Stimulated activated CD4-positive, alpha-beta T cell treated with anti-CD3 and anti-CD28 coated beads, Interleukin-15, amount 100 ng/mL, for 48 hours (primary cell): ENCODE measurements at places on chromosomes 11 and 22.

- no peak for DNase-seq
Measured at GRCh38 chr11:4672470-4672869, 25.2 kb downstream of the OR51E2 start.

- no peak for DNase-seq
Measured at GRCh38 chr11:131750692-131751091, 380.3 kb downstream of the NTM start.

DNA sequence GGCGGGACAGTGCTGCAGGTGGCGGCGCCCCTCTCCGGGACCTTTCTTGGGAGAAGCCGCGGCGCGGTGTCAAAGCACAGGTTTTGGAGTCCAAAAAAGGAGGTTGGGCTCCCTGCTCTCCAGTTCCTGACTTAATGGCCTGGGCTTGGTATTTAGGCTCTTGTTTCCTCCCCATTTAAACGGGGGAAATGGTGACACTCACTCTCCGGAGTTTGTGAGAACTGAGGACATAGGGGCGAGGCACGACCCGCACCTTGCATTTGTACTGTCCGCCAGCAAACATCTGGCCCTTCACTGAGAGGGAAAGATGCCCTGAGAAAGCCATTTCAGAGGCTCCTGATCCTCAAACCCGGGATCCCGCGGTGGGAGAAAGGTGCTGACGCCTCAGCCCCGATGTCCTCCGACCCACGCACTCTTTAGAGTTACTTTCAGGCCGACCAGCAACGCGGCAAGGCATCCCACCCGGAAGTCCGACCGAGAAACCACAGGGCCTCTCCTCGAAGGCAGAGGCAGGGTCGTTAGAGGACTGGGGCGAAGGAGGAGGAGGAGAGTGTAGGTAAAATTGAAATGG is 2.9 kb upstream of the WDR74 start:
- DNase-seq, result no peak

DNA sequence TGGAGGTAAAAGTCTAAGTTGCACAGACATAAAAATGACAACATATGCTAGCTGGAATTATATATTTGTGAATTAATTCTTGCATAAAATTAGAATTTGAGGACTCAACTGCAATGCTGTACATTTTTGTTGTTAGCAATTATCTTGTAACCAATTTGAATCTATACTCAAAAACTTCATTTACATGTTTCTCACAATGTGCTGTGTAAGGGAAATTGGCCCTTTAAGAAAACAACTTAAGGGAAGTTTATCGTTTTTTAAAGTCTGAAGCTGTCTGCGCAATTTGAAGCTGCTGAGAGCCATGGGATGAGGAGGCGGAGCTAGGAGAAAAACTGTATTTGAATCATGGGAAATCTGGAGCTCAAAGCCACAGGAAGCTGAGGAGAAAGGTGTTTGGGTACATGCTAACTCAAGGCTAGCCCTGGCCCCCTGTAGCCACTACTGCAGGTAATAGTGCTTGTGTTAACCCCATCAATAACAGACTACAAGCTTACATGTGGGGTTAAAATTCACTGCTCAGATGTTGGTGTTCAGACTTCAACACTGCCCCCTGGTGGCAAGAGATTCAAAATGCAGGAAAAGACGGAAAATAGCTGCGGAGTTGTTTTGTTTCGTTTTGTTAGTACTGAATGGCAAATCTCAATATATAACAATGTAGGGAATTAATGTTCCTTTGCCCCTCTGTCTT is 126.1 kb downstream of the BRD1 start:
- no peak for DNase-seq

GRCh38 chr22:30610299-30610698 is 3.3 kb downstream of the TCN2 start:
- DNase-seq, result no peak

DNA sequence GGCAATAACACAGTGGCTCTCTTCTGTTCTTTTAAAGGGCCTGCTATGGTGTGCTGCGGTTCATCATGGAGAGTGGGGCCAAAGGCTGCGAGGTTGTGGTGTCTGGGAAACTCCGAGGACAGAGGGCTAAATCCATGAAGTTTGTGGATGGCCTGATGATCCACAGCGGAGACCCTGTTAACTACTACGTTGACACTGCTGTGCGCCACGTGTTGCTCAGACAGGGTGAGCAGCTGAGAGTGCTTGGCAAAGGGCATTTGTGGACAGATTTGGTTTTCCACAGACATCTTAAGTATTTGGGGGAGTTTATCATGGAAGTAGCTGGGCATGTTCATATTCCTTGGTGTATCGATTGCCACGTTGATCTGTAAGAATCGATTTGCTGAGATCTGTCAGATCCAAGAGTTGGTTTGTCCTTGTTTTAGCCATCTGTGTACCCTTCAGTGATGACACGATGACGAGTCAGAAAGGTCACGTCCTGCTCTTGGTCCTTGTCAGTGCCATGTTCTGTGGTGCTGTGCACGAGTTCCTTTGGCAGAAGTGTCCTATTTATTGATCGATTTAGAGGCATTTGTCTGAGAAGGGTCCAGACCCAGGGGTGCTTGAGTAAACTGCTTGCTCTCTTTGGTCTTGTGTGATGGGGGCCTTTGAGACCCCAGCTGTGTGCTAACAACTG is 4.8 kb downstream of the RPS3 start:
- DNase-seq, result no peak

GRCh38 chr11:134071766-134072402 is 3.0 kb downstream of the JAM3 start:
- no peak for DNase-seq

DNA sequence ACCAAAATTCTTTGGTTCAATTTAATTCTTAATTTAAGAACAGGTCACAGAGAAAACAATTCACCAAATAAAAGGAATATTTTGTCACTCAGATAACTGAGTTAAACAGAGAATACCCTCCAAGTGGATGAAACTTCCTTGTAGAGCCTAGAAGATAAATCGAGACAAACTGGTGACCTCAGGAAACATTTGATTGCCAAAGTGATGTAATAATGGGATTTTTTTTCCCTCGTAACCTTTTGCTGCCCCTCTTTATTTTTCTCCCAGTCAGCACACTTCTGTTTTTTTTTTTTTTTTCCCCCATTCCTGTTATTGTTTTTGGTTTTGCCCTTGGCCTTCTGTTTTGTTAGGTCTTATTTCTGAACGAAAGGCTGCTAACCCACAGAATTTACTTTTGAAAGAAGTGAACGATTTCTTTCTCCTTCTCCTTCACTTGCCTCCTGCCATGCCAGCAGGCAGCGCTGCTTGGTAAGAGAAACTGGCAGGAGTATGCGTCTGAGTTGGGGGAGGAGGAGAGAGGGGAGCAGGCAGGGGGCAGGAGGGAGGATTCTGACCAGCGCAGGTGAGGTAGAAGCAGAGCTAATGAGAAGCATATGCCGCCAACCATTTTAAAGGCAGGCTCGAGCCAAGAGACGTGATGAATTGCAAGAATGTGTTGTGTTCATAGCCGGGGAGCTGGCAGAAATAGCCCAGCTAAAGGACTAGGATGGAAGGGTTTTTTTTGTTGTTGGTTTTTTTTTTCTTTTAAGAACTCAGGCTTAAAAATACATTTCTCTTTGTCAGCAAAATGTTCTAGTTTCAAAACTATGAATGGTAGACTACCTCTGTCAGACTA is 121.9 kb upstream of the MTMR2 start:
- DNase-seq, result no peak

- DNase-seq, result no peak
Measured at GRCh38 chr11:37511425-37511933, 913.4 kb upstream of the RAG2 start.

GRCh38 chr11:2396471-2396870 is 4.1 kb upstream of the TSSC4 start:
- DNase-seq, result no peak

GRCh38 chr11:93005239-93005638 is 35.8 kb downstream of the MTNR1B start:
- no peak for DNase-seq

DNA sequence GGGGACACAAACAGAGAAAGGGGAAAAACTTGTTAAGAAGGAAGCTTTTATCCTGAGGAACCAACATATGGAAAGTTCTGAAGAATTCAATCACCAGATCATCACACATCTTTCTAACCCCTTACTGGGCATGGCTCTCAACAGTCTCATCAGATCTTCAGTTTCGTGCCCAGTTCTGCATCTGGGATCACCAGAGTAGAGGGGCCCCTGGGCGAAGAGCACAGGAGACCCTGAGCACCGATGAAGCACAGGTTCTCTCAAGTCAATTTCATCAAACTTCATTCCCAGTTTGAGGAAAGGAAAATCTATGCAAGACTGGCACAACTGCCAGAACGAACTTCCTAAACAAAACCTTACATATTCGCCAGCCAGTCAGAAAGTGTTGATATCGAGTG is 8.5 kb upstream of the PYGM start:
- no peak for DNase-seq

DNA sequence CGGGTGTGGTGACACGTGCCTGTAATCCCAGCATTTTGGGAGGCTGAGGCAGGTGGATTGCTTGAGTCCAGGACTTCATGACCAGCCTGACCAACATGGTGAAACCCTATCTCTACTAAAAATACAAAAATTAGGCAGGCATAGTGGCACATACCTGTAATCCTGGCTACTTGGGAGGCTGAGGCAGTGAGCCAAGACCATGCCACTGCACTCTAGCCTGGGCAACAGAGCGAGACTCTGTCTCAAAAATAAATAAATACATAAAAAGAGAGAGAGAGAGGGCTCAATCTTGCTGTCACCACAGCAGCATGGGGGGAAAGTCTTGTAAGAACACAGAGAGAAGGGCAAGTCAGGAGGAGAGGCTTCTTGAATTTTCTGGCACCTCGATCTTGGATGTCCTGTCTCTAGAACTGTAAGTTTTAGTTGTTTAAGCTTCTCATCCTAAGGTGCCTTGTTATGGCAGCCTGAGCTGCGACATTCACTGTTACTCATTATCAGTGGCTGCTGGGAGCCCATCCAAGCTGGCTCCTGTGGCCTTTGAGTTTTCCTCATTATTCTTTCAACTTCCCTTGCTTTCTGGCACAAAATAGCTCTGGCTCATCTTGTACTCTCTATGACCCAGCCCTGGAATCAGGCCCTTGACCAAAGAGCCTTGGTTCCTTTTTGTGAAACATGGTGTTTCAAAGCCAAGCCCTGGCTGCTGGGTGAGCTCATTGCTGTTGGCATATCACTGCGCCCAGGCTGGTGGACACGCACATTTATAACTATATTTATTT is 8.0 kb upstream of the PSMC3 start:
- no peak for DNase-seq

GRCh38 chr11:2466869-2467694 is 22.3 kb downstream of the KCNQ1 start:
- no peak for DNase-seq

DNA sequence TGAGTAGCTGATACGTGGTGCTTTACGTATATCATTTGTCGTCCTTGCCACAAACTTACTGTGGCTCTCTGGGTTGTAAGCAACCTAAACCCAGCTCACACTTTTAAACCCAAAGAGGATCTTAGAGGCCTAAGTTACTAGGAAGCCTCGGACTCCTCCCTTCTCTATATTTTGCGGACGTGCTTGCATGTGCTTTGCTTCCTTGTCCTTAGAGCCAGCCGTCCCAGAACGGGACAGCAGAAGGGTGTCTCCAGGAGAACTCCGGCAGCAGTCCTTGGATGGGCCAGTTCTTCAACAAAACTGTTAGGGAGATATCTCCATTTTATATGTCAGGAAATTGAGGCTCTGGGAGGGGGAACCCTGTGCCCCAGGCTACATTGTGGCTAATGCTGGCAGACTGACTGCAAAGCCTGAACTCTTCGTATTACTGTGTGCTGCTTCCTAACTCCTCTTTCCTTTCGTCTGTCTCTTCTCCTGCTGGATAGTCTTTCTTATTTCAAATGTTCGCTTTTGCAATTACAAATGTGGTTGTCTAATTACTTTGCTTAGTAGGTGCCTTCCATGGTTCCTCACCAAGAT is 33.8 kb downstream of the TNRC6B start:
- no peak for DNase-seq

DNA sequence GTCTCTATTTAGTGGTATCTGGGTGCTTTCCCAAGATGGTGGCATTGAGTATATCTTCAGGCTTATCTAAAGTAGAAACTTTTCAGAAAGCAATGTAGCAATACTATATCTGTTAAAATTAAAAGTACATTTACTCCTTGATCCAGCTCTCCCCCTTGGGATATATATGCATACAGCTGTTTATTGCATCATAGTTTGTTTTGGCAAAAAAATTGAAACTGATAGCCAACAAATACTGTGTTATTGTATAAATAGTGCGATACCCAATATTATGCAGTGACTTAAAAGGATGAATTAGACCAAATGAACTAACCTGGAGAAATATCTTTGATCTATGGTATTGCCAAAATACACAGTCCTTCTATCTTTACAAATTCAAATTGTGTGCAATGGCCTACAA is 8.4 kb upstream of the OR10A3 start:
- DNase-seq, result no peak
